ENCODE measurements at places on chromosomes 13 and 19.
A peak's percentile ranks its signal among the peaks of the same experiment; 100 is the strongest.

DNA sequence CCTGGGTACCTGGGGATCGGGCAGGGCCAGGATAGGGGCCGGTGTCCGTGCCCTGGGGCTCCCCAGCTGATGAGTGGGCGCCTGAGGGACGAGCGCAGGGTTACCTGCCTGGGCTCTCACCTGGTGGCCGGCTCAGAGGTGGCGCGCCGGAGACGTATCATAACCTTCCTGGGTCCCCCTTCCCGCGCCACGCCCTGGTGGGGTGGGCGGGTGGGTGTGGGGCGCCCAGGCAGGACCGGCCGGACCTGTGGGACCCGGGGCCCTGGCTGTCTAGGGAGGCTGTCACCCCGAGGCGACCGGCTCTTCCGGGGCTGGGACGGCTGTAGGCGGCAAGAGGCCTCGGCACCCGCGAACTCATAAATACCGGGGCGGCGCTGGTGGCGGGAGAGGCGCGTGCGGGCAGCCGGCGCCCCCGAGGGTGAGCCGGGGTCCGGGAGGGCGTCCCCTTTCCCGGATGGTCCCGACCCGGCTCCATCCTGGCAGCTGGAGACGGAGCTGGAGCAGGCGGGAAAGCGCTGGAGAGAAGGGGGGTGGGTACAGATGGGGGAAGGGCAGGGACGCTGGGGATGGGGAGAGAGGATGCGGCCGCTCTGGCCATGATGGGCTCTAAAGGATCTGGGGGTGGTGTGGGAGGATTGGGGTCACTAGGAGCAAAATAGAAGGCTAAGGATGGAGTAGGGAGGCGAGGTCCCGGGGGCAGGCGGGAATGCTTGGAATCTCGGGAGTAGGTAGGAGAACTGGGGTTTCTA is at the start of gene ACP7:
Gene ACP7 (plus strand): TSS at position 386 of the 749 bp plus-strand sequence. CDS start 902 bp downstream, outside the sequence.
- DNase-seq = peak; percentile 37

DNA sequence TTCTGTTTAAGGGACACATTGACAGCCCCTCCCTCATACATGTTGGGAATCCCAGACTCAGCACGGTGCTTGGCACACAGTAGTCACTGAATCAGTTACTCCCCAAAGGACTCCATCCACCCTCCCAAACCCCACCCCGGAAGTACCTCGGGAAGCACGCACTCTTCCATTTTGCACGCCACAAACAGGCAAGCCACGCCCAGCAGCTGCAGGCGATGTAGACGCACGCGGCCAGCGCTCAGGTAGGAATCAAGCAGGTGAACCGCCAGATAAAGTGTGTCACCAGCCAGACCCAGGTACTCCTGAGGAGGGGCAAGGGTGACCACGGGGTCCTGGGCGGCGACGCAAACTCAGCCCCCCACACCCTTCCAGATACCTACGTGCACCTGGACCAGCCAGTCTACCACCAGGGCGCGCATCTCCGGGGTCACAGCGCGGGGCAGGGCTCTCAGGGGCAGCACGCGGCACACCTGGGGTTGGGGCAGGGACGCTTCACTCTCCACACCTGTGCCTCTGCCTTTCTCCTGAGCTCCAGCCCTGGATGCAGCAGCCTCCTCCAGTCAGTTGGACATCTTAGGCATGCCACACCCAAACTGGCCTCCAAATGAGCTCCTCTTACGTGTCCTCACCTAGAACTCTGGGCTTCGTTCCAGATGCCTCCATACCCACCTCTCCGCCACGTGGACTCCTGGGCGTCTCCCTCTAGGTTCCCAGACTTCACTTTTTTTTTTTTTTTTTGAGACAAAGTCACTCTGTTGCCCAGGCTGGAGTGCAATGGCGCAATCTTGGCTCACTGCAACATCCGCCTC is 1.9 kb downstream of the CCNP start:
- DNase-seq = no peak

DNA sequence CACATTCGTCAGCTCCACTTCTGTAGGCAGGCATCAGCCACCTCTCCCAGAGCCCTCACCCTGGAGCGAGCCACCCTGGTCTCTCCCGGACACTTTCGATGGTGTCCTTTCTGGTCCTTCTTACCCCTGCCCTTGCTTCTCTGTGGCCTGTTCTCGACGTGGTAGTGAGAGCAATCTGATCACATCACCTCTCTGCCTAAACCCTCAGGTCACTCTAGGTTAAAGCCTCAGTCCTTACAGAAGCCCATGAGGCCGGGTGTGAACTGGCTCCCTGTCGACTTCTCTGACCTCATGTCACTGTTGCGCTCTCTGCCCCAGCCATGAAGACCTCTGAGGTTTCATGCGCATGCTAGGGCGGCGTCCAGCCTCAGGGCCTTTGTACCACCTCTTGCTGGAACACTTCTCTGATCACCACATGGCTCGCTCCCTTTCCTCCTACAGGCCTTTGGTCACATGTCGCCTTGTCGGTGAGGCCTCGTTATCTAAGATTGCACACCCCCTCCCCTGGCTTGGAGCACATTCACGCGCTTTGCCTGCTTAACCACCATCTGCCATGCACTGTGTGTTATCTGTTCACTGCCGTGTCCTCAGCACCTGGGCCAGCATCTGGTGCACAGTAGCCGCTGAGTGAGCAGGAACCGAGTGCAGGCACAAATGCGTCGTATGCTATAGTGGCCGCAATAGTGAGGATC is 101.5 kb downstream of the DPF1 start:
- no peak for DNase-seq

DNA sequence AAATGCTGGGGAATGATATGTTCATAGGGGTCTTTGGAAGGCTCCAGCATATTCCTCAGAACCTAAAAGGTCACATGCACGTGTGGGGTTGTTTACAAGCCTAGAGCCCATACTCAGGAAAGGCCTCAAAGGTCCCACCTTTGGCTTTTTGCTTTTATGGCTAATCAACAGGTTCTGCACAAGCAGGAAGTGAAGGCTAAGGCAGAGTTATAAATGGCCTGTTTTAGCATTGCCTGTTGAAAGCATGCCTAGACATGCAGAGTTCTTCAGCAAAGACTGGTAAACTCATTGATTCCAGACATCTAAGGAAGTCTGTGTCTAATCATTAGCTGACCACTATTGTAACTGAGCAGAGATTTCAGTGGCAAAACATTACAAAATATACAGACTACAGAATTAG is 198.3 kb downstream of the KCNRG start:
- DNase-seq = no peak

- no peak for DNase-seq
Observed at GRCh38 chr13:109100705-109101304, 471.4 kb downstream of the MYO16 start.

DNA sequence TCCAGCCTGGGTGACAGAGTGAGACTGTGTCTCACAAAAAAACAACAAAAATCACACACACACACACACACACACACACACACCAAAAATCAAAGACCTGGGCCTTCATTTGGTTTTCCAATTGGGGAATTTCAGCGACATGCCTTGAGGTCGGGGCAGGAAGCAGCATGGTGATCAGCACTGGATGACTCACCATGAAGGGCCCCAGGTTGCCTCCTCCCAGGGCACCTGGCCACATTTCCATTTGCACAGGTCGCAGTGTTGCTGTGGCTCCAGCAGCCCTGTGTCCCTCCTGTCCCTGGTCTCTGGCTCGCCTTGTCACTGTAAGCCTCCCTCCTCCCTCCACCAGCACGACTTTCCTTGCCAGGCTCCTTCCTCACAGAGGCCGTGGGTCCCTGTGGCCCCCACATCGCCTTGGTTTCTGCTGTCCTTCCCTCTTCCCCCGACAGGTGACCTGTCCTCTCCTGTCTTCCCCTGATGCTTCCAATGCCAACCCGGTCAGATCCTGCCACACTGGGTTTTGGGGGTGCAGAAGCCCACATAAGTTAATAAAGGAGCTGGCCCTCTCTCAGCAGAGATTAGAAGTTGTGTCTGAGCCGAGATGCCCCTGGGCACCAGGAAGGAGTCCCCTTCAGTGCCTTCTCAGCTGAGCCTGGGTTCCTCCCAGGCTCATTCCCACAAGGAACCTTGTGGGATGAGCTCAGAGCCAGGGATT is 66.7 kb downstream of the GPR12 start:
- DNase-seq = no peak

- no peak for DNase-seq
Observed at GRCh38 chr13:46866150-46866549, 30.7 kb downstream of the HTR2A start.

DNA sequence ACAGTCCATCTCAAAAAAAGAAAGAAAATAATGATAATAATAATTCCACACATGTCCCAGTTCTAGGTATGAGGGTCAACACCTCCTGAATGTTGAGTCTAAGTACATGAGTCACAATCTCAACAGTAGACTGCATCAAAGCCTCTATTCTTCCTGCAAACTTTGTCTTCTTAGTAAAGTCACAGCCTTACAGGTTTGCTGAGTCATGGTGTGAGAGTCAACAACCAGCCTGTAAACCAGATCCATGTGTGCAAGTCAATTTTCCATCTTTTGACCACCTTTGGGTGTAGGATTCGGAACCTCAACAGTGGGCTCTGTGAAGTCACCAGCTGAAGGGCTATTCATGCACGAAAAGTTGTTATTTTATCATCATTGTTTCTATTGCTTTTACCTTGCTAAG is 25.7 kb upstream of the ZNF729 start:
- DNase-seq = no peak

DNA sequence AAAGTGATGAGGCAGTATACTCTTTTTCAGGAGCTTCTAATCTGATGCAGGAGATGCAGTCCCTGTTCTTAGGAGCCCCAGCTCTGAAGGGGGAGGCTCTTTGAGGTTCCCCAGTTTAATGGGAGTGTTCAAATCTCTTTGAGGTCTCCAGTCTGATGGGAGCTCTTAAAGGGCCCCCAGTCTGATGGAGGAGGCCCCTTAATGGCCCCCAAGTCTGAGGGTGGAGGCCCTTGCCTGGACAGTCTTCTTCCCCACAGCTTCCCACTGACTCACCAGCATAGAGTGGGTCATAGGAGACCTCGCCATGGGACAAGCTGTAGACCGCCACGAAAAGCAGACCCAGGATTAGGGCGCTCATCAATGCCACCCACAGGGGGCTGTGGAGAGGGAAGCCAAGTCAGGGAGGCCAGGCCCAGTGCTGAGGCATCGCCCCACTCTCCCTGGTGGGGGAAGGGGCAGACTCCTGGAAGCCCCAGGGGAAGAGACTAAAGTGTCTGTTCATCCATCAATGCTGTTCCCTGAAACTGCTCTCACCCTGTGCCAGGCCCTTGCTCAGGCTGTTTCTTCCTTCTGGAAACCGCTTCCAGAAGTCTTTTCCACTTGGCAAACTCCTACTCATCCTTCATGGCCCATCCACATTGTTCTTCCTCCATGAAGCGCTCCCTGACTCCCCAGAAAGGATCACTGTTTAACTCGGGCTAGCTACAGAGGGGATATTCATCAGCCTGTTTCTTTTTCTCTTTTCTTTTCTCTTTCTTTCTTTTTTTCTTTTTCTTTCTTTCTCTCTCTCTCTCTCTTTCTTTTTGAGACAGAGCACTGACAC is 2.1 kb downstream of the TM6SF2 start:
- no peak for DNase-seq

DNA sequence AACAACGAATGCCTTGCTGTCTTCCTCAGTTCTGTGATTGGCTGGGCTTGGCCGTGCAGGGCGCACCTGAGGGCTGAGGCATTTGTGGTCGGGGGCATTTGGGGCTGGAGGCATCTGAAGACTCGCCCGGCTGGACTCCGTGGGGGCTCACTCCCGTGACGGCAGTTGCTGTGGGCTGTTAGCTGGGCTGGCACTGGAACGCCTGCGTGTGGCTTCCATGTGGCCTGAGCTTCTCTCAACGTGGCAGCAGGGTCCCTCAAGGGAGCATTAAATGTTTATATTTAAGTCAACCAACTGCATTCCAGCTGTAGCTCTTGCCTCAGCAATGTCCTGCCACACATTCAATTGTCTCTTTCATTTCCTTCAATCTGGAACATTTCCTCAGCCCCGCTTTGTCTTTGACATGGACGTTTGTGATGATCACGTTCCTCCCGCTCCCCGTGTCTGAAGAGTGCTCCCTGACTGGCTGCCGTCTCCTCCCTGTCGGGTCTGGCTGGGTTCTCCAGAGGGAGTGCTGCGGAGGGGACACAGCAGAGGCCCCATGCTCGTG is 21.0 kb downstream of the CCDC8 start:
- no peak for DNase-seq

DNA sequence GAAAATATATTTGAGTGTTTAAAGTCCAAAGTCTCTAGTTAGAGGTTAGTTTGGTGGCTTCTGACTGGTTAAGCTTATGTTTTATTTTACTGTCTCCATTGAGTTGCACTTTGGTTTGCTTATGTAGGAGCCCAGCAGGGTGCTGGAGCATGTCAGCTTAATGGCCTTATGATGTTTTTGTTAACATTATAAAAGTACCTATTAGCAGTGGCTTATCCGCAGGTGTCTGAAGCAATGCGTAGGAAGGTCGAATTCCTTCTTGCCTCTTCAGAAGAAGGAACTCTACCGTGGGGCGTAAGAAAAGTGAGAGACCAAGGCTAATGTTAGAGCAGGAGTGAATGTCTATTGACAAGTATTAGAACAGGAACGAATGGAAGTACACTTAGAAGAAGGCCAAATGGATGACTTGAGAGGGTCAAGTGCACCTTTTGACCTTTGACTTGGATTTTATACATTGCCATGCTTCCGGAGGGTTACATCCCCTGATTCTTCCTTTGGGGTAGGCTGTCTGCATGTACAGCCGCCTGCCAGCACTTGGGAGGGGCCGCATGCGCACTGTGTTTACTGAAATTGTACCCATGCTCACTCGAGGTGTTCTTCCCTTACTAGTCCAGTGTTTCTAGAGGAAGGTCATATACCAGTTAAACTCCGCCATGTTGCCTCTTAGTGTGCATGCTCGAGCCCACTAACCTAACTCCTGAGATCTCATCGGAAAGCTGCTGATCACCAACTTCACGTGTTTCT is 793.9 kb upstream of the PCDH9 start:
- no peak for DNase-seq

DNA sequence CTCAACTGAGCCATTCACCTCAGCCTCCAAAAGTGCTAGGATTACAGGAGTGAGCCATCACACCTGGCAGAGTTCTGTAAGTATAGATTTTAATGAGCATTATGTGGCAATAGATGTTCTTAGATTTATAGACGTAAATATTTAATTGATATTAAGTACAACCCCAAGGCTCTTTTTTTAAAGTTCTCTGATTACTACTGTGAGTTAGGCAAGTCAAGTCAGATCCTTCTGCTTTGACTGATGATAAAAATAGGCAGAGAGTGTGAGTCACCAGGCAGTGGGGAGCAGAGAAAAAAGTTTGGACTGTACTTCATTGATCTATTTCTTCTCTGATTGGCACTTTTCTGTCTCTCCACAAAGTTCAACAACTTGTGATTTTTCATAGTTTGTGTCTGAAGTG is 1379.9 kb downstream of the UQCRFS1 start:
- no peak for DNase-seq

- DNase-seq = no peak
Observed at GRCh38 chr19:33152176-33152575, 20.3 kb downstream of the WDR88 start.

DNA sequence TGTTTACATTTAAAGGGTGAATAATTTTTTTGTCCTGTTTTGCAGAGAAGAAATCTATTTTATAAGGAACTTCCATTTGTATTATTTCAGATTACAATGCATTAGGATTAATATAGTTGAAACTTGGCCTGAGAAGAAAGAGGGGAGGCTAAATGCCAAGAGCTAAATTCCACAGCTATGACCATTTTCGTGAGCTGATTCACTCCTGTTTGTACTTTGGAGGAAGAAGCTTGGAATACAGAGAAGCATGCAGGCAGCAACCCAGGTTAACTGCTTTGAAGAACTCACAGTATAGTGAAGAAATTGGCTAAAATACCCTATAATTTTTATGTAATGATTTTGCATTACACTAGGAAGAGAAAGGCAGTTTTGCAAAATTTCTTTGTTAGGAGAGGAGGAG is 309.4 kb upstream of the KLF12 start:
- DNase-seq = no peak

All from frontal cortex (tissue), 4 donors.